ENCODE measurements at places on chromosomes 11 and 22. TPM values are rescaled to one million over a fixed set of nuclear protein-coding genes. Genes with fewer than 3 reads are reported as not detected.

Gene PGA3
- not detected for total RNA-seq

Gene PATZ1
- 22.1 TPM for total RNA-seq

Gene CCDC88B
- 12.8 TPM for total RNA-seq

Gene MUC5B
- 3.7 TPM for total RNA-seq

Gene F2
- total RNA-seq = 2.7 TPM

Gene POU2AF3
- 0.94 TPM for total RNA-seq

Gene POU2AF2
- not detected for total RNA-seq

Gene PDE3B
- 2.5 TPM for total RNA-seq

Gene BACE1-AS
- 1.7 TPM for total RNA-seq

Gene MISFA
- 1.9 TPM for total RNA-seq

Gene ACR
- total RNA-seq = not detected
